ENCODE measurements at places on chromosomes 13 and 19. TPM values are rescaled to one million over a fixed set of nuclear protein-coding genes. Genes with fewer than 3 reads are reported as not detected.

The CAPN12 gene
- 0.52 TPM for total RNA-seq

The KIR2DL1 gene
- total RNA-seq, result not detected

The CD33 gene
- total RNA-seq, result 0.52 TPM

The FXYD1 gene
- 45.4 TPM for total RNA-seq

The ZNF738 gene
- 15.7 TPM for total RNA-seq

The PIH1D1 gene
- total RNA-seq, result 56.4 TPM

The ZNF780A gene
- total RNA-seq, result 14.6 TPM

The ZSCAN4 gene
- total RNA-seq, result not detected

The TMEM38A gene
- total RNA-seq, result 129 TPM

The ZNF560 gene
- 0.52 TPM for total RNA-seq

The ERFL gene
- not detected for total RNA-seq

The TSEN34 gene
- total RNA-seq, result 29.7 TPM

The FAM216B gene
- total RNA-seq, result not detected

The POSTN gene
- total RNA-seq, result 1,449 TPM

The FAM83E gene
- 1.6 TPM for total RNA-seq

The SLC17A7 gene
- 1.0 TPM for total RNA-seq

The ZNF154 gene
- total RNA-seq, result 7.3 TPM

The ZNF146 gene
- total RNA-seq, result 45.9 TPM

The CPB2 gene
- not detected for total RNA-seq

The PCP2 gene
- total RNA-seq, result not detected

The VSTM2B gene
- not detected for total RNA-seq

The NXNL1 gene
- total RNA-seq, result not detected

The RDH8 gene
- not detected for total RNA-seq

The C2CD4C gene
- 0.52 TPM for total RNA-seq

Data from skeletal muscle tissue (tissue), 5 donors.